Heart right ventricle (tissue), 16 donors: ENCODE measurements at places on chromosomes 6 and 20. TPM values are rescaled to one million over a fixed set of nuclear protein-coding genes. Genes with fewer than 3 reads are reported as not detected.

APCDD1L gene
- 0.67 TPM for total RNA-seq

MATN4 gene
- not detected for total RNA-seq

DACT2 gene
- 1.5 TPM for total RNA-seq

SGK2 gene
- total RNA-seq: 0.29 TPM

SENP6 gene
- total RNA-seq: 66.9 TPM

GLP1R gene
- total RNA-seq: 1.8 TPM

HCK gene
- total RNA-seq: 3.1 TPM

STK4 gene
- 8.1 TPM for total RNA-seq

TPMT gene
- 15.3 TPM for total RNA-seq

PHF20 gene
- total RNA-seq: 40.0 TPM

SLC25A27 gene
- total RNA-seq: 16.7 TPM

ASIP gene
- 18.4 TPM for total RNA-seq

CLDN20 gene
- not detected for total RNA-seq

FOXA2 gene
- not detected for total RNA-seq

TULP4 gene
- 109 TPM for total RNA-seq

OR12D3 gene
- not detected for total RNA-seq

MYLK4 gene
- 0.97 TPM for total RNA-seq

PGC gene
- total RNA-seq: not detected

FAXC gene
- total RNA-seq: 0.14 TPM

SLC32A1 gene
- not detected for total RNA-seq

NDUFAF5 gene
- total RNA-seq: 51.1 TPM

PXDC1 gene
- total RNA-seq: 20.8 TPM

SLC22A7 gene
- 0.19 TPM for total RNA-seq

GZF1 gene
- 28.2 TPM for total RNA-seq

ADAM33 gene
- 11.0 TPM for total RNA-seq

DCDC2 gene
- not detected for total RNA-seq

UST gene
- 2.1 TPM for total RNA-seq

C6orf132 gene
- total RNA-seq: 2.5 TPM

PRICKLE4 gene
- total RNA-seq: 2.7 TPM

OR2J2 gene
- total RNA-seq: not detected

E2F3 gene
- total RNA-seq: 10.4 TPM

CYP24A1 gene
- total RNA-seq: not detected

C20orf144 gene
- total RNA-seq: not detected

RIMS4 gene
- 0.05 TPM for total RNA-seq

ANKRD6 gene
- 9.3 TPM for total RNA-seq

HLA-DRB5 gene
- 57.0 TPM for total RNA-seq

GHRH gene
- total RNA-seq: 2.5 TPM

LY6G6C gene
- total RNA-seq: not detected

SLC39A7 gene
- total RNA-seq: 44.8 TPM

BMP7 gene
- total RNA-seq: 1.7 TPM

MSH5 gene
- total RNA-seq: 1.8 TPM

LKAAEAR1 gene
- not detected for total RNA-seq

TRIM38 gene
- total RNA-seq: 3.4 TPM

LAMA2 gene
- total RNA-seq: 280 TPM

ACOT8 gene
- 27.7 TPM for total RNA-seq

ABHD16B gene
- not detected for total RNA-seq

BPIFB1 gene
- total RNA-seq: not detected

DLL1 gene
- 7.8 TPM for total RNA-seq

SLC2A10 gene
- total RNA-seq: 5.2 TPM

PARD6B gene
- 3.8 TPM for total RNA-seq

CST7 gene
- 1.00 TPM for total RNA-seq

VWA7 gene
- 22.5 TPM for total RNA-seq

FAM83C gene
- not detected for total RNA-seq

NAA20 gene
- 60.9 TPM for total RNA-seq

OR12D1 gene
- total RNA-seq: not detected

SLC17A1 gene
- total RNA-seq: not detected
